ENCODE measurements at places on chromosomes 5 and 9.

GRCh38 chr5:138565100-138565821 lies 9.9 kb downstream of the HSPA9 start:
- DNase-seq, result no peak

DNA sequence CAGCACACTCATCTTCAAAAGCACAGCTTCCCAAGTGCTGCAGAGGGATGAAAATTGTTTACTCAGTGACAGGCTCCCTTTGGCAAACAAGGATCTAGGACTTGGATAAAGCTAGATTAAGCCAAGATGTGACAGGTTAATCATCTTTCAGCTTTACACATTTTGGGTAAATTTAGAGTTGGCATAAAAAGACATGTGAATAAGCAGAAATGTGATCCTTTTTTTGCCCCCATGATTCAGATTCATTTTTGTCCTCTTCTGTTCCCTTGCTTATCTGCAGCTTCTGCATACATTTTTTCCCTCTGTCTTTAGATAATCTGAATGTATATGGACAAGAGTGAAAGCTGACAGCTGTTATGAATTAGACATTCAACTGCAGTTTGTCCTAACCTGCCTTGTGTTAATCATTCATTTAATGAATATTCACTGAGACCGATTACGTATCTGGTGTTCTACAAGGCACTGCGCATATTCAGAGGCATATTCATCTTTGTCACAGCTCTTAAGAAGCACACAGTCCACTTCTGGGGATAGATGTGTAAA lies 19.6 kb downstream of the ADAMTSL1 start:
- DNase-seq, result no peak

DNA sequence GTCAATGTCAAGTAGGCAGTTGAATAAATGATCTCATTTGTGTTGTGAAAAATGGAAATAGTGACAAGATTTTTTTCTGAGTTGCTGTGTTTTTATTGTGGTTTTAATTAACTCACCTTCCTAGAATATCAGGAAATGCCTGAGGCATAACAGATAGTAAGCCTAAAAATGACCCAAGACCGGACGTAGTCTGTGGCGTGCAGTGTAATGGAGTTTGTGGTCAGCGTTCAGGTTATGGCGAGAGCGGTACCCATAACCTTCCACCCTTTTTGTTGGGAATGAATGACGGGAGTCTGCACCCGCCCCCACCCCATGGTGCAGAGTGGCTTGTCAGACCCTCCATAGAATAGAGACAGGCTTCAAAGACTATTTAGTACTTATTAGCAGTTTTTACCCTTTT lies 119.3 kb downstream of the GALNT10 start:
- no peak for DNase-seq

GRCh38 chr9:122256206-122256605 lies 8.4 kb downstream of the RBM18 start:
- no peak for DNase-seq

DNA sequence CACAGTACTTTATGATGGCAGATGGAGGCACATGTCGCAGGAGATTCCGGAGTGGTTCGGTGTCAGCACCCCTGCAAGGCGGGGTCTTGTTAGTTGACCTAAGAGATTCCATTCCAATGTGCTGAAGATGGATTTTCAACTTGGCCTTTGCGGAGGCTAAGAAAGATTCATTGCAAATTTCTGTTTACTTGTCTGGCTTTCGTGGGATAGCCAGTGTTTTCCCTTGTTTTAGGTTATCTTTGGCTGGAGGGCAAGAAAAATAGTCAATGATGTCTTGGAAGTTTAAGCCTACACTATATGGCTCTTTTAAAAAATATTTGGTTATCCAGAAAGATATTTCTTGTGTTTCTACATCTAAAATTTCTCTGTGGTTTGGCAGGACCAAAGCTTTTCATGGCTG lies 123.6 kb upstream of the PTCH1 start:
- no peak for DNase-seq

GRCh38 chr5:128062172-128062746 lies 21.3 kb upstream of the SLC12A2 start:
- DNase-seq, result no peak

DNA sequence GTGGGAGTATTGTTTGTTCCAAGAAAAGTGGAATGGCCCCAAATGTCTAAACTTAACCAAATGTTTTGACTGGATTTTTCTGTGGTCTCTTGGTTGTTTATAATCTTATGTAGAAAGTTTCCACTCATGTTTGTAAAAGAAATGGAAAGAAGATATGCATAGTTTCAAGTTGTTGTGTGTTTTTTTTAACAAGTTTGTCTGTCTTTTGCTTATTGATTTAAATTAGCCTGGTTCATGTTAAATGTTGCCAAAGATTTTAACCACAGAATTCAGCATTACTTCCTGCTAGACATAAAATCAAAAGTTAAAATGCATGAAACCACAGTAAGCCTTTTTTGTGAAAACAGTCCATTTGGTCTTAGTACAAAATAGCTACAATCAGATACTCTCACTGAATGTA lies 14.0 kb downstream of the PPWD1 start:
- no peak for DNase-seq

DNA sequence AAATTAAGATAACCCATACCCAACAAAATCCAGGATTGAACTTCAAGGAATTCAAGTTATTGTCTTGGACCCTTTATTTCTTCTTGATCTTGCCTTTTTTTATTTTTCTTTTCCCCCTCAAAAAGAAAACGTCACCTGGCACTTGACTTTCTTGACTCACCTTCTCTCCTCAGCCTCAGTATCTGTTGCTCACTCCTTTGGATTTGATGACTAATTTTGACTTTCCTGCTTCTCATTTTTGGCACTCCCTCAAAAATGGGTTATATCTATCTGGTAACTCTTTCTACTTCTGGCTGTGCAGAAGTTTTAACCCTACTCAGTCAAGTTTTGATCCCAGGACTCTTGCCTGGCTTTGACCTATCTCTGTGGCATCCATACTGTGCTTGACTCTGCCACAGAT lies 66.6 kb upstream of the SPATA31D4 start:
- DNase-seq, result no peak

DNA sequence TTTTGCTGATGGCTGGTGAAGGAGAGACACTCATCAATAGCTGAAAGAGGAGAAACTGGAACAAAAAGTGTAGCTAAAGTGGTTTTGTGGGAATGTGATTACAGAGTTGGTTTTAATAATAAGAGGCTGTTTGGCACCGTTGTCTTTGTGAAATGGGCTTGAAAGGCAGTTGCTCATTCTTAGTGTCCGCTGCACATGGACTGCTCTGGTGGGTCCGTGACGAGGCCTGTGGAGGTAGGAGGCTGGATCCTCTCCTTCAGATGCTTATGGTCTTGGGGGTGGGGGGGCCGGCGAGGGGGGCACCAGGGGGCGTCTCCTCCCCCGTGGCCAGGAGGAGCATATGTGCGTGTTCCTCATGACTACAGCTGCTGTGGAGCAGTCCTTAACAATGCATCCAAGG lies 29.8 kb downstream of the FUBP3 start:
- no peak for DNase-seq

DNA sequence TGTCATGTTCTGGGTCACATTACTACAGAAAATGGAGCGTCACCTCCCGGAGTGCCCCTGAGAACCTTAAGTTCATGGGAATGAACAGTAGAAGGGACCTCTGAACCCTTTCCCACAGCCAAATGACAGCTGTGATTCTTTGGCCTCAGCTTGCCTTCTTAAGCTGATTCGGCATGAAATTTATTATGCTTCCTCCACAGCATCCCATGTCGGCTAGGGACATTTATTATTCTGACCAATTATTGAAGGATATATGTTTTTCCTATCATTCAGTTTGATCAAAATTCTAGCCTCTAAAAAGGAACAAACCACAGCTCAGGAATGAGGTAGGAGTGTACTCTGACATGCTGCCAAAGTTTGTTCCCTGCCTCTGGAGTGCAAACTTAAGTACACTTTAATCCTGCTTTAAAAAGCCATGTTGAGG lies 440.6 kb downstream of the CETN3 start:
- no peak for DNase-seq

GRCh38 chr9:90009447-90009846 lies 404.6 kb downstream of the GADD45G start:
- DNase-seq, result no peak

DNA sequence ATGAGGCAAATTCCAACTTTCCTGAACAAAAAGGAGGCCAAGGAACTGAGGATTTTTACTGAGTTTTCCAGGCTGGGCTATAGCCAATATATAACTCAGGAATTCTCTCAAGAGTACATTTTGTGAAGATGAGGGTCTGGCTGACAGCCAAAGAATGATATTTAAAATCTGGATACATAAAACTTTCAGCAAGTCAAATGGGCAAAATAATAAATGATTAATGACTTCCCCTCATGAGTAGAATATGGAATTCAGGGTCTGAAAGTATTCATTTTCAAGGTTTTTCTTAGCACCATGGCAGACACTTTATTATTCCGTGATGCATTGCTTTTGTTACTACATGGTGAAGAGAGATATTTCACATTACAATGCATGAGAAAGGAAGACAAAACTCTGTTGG lies 7.8 kb downstream of the FAM81B start:
- DNase-seq, result no peak

GRCh38 chr5:103532086-103532734 lies 30.4 kb downstream of the NUDT12 start:
- no peak for DNase-seq

DNA sequence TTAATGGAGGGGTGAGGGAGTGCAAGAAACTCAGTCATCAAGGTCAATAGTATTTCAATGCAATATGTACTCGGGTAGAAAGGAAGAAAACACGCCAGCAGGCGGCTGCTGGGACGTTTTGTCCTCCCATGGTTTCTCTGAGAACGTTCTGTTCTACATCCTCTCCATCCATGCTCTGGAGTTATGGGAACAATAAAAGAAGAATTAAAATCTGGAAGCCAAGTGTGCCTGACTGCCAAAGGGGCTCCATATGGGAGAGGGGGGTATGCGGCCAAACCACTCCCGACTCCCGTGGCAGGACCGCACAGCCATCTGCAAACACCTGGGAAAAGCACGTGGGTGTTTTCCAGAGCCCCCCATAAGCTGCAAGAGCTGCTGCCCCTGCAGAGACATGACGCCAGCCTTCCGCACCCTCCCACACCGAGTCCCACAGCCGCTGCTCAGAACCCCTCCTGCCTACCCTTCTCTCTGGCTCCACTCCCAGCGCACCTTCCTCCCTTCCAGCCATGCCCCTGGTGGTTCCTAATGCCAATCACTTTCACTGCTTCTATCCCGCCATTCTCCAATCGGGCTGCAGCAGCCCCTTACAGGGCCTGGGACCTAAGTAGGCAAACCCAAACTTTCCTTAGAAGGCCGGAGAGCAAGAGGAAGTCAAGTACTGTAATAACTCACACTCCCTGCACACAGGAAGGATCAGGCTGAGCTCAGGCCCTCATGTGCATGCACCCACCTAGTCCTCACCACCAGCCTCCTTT lies 241.6 kb downstream of the SYK start:
- DNase-seq, result no peak

DNA sequence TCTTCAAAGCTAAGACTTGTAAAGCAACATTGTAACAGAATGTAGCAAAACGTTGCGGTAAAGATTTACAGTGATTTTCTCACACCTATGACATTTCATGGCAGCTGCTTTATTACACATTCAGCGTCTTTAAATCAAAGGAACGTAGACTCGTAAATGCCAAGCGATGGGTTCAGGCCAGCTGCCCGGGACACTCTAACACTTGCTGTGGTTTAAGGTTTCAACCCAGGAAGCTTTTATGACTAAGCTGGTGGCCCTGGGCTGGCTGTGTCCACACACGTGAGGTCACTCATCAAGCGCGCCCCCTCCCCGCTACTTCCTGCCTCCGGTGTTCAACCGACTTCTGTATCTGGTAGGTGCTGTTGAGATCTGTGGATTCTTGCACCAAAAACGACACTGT lies 2.5 kb downstream of the SLC6A18 start:
- no peak for DNase-seq

- no peak for DNase-seq
Observed at GRCh38 chr5:143041461-143041860, 271.3 kb downstream of the ARHGAP26 start.

GRCh38 chr5:112691758-112692157 lies 45.9 kb upstream of the APC start:
- DNase-seq, result no peak

DNA sequence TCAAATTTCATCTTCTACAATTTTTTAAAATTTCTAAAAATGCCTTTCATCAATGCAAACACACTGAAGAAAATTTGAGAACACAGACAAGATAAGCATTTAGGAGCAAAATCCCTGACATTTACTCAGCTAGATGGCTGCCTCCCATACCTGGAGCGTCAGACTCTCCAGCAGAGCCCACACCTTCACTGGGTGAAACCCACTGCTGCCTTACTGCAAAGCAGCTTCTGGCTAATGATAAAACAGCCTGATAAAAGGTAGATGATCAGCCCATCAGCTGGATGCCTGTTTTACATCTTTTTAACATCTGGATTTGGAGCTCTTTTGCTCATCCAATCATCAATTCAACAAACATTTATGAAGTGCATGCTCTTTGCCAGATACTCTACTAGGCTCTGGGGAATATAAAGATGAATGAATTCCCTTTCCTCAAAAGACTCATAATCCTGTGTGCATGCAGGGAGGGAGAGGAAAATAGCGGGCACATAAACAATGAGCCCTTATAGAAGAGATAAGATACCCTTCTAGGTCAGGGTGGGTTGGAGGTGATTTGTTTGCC lies 271.2 kb downstream of the SAXO1 start:
- DNase-seq, result no peak

- no peak for DNase-seq
Observed at GRCh38 chr9:34267660-34268059, 61.4 kb downstream of the KIF24 start.

GRCh38 chr5:61438298-61438970 lies 106.4 kb downstream of the ZSWIM6 start:
- DNase-seq, result no peak
